Calu3 (cell line): ENCODE measurements at places on chromosomes 1 and 21. TPM values are rescaled to one million over a fixed set of nuclear protein-coding genes. Genes with fewer than 3 reads are reported as not detected.

GRCh38 chr21:45430521-45431501 lies 25.8 kb downstream of the COL18A1 start:
- no peak for DNase-seq

GRCh38 chr1:173473599-173474011 lies 3.5 kb upstream of the PRDX6 start:
- no peak for DNase-seq

DNA sequence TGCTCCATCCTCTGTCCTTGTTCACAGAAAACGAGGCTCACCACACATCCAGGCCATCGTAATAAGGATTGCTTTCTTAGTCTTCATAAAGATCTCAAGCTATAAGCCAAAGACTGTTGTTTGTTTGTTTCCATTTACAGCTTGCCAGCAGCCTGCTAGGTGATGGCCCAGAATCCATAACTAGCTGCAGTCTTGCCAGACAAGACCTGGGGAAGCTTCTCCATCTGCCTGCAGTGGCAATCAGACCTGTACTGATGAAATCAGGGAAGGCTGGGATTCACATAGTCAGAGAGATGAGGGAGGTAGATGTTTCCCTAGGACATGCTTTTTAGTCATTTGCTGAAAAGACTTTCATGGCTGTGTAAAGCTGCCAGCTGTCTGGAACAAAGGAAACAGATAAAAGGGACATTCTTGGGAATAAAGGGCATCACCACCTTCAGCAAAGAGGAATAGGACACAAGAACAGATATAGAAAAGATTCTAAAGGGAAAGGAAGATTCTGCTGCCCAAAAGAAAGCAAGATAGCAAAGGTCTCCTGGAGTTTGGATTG lies 51.0 kb downstream of the MT1HL1 start:
- DNase-seq: no peak

- no peak for DNase-seq
Observed at GRCh38 chr1:247437551-247438505, 20.1 kb downstream of the OR2B11 start.

Gene LRRC38
- not detected in 2 replicates for total RNA-seq

Gene TRIM45
- total RNA-seq: 4.3 and 5.3 TPM in 2 replicates
